Lower leg skin (tissue), 4 donors: ENCODE measurements at places on chromosomes 4 and X.

GRCh38 chrX:66408507-66408906 lies 230.4 kb downstream of the EDA2R start:
- no peak for DNase-seq

DNA sequence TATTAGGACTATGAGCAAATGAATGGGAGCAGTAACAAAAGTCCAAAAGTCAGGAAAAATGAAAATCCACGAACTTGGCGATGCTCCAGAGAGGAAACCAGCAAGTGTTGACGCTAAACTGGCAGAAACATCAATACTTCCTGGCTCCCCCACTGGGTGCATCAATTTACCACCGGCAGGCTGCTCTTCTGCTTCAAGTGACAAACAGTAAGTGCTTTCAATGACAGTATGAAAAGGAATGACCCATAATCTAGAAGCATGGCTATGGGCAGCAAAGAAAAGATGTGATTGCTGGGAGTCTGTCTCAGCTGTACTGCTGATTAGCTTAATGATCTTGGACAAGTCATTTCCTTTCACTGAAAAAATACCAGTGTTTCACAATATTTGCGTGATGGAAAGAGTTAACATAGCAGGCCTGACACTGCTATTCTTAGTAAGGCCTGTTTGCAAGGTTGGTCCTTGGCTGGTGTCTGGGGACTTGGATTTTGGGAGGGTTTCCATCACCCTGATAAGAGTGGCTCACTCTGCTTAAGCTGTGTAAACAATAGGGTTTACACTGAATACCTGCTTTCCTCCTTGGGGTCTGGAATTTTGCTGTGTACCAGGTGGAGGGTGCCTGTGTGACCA lies 8.7 kb downstream of the ATP11C start:
- DNase-seq = no peak

DNA sequence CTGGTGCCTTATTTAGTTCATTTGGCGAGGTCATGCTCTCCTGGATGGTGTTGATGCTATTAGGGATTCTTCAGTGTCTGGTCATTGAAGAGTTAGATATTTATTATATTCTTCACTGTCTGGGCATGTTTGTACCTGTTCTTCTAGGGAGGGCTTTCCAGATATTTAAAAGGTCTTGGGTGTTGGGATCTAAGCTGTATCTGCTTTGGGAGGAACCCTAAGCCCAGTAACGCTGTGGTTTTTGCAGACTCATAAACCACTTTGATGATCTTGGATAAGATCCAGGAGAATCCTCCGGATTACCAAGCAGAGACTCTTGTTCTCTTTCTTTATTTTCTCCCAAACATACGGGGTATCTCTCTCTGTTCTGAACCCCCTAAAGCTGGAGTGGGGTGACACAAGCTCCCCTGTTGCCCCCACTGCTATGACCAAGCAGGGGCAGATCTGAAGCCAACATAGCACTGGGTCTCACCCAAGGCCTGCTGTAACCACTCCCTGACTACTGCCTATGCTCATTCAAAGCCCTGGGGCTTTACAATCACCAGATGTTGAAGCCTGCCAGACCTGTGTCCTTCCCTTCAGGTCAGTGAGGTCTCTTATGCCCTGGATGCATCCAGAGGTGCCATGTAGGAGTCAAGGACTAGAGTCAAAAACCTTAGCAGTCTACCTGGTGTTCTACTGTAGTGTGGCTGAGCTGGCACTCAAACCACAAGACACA lies 187.6 kb downstream of the GUCY2F start:
- DNase-seq = no peak

- DNase-seq = no peak
Observed at GRCh38 chr4:168734703-168735678, 238.1 kb downstream of the PALLD start.

- no peak for DNase-seq
Observed at GRCh38 chr4:112146502-112146813, 1.2 kb downstream of the FAM241A start.

GRCh38 chrX:10935501-10935900 lies 175.6 kb upstream of the HCCS start:
- DNase-seq = no peak

GRCh38 chr4:56463711-56464110 lies 3.7 kb upstream of the SRP72 start:
- no peak for DNase-seq

GRCh38 chr4:72888331-72888730 lies 181.2 kb downstream of the COX18 start:
- no peak for DNase-seq

- peak; percentile 21 for DNase-seq
Observed at GRCh38 chr4:14165222-14165920, 537.8 kb upstream of the BOD1L1 start.

- no peak for DNase-seq
Observed at GRCh38 chr4:41160012-41160789, 54.1 kb downstream of the APBB2 start.

DNA sequence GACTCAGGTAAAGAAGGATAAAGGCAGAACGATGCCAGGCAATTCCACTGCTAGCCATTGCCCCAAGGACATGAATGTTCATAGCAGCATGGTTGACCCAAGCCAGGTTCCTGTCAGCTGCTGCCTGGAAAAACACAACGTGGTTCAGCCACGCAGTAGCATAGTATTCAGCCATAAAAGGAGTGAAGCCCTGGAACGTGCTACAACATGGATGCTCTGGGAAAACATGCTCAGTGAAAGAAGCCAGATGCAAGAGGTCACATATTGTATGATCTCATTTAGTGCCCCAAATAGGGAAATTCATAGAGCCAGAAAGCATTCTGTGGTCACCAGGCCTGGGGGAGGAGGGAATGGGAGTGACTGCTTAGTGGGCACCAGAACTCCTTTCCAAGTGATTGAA lies 129.8 kb downstream of the GPR143 start:
- no peak for DNase-seq

DNA sequence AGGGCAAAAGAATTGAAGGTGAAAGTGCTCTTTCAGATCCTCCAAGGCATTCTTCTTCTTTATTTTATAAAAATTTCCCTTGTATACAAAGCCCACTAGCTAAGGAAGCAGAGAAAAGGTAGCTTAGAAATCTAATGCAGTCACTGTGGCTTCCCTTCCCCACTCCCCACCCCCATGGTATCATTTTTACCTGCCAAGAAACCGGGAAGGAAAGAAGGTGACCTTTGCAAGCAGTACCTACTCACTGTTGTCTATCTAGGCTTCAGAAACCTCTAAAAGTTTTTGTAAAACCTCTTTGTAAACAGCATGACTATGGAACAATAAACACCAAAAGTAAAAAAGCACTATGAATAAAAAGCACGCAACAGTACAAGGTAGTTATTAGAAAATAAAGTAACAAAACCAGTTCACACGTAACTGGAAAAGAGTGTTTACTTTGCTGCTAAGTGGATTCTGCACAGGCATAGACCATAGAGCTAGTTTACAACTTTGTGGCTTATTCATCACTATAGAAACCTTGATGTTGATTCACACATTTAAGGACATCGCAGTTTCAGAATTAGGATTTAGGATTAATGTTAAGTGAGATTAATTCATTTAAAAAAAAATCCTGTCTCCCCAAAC lies 109.6 kb upstream of the FTHL17 start:
- DNase-seq = no peak

- no peak for DNase-seq
Observed at GRCh38 chr4:126969360-126970235, 663.2 kb upstream of the INTU start.

DNA sequence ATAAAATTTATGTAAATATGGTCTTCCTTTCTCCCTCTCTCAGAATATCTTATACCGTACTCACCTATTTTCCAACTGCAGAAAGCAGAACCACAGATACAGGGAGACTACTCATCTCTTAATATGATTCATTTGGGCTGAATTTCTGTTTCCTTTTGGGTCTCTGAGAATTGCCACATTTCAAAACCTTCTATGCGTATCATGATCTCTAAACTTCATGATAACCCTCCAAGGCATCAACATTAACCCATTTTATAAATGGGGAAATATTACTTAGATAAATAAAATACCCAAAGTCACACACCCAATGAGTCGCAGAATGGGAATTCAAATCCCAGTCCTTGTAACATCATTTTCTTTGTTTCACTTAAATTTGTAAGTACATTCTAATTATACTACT lies 16.6 kb upstream of the PRDM8 start:
- no peak for DNase-seq

- DNase-seq = no peak
Observed at GRCh38 chr4:26931966-26932365, 71.3 kb downstream of the STIM2 start.

GRCh38 chr4:73086095-73086868 lies 16.8 kb upstream of the COX18 start:
- no peak for DNase-seq

DNA sequence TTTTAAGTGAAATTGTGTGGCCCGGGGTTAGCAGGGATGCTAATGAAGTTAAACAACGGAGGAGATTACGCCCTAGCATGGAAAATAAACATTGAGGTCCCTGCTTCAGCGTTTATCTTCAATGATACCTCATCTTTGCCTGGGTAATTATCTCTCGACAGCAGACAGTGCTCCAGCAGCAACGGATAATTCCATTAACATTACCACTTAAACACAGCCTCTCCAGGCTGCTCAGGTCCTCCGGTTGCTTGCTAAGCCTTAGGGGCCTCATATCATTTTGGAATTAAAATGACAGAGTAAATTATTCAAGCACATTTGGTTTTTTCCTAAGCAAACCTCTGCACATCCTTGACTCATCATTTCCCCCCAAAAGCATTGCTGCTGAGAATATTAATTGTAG lies 281.5 kb upstream of the KLF3 start:
- DNase-seq = no peak

DNA sequence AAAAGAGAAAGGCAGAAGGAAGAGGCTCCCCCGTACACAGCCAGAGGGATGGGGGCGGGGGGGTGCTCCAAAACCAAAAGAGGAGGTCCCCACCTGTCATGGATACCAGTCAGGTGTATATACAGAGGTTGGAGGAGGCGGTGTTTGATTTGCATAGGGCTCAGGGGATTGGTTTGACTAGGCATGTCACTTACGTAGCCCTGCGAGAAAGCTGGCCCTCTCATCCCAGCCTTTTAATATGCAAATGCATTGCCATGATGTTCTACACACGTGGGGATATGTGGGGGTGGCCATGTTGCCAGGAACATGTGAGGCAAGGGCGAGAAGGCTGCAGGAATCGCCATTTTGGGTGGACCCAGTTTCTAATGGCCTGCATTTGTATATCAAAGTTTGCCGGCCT lies 38.6 kb downstream of the TMEM150C start:
- DNase-seq = no peak

GRCh38 chr4:47415719-47416118 lies 47.8 kb downstream of the COMMD8 start:
- DNase-seq = no peak

- DNase-seq = no peak
Observed at GRCh38 chrX:121562616-121563015, 515.2 kb downstream of the GLUD2 start.

DNA sequence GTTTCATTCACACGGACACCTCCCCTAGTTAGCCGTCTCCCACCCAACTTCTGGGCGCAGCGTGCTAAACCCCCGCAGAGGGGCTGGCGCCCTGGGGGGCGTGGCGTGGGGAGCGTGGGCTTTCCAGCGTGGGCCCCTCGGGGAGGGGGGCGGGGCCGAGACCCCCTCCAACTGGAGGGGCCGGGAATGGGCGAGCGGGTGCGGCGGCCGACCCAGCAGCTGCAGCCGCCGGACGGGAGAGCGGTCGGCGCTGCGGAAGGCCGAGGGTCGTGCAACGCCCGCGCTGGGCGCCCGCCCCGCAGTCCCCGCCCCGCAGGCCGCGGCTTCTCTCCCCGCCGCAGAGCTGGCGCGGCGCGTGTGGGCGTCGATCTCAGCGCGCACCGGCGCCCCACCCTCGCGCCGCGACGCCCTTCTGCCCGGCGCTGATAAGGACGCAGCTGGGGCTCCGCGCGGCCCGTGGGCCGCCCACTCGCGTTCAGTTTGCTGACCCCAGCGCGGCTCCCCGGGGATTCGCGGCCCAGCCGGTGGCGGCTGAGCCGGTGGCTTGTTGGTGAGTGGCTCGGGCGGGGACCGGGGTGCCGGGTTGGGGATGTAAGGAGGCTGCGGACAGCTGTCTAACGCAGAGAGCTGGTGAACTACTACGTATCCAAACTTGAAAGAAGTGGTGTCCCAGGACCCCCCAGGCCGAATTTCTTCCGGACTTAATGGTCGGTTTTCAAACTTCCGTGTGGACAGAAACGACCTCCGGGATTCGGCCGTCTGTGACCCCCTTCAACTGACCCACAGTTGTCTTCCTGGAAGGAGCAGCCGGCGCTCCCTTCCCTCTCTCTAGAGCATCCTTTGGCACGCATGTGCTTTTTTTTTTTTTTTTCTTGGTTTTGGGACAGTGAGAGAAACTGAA lies 1.5 kb downstream of the FHDC1 start:
- DNase-seq = no peak

DNA sequence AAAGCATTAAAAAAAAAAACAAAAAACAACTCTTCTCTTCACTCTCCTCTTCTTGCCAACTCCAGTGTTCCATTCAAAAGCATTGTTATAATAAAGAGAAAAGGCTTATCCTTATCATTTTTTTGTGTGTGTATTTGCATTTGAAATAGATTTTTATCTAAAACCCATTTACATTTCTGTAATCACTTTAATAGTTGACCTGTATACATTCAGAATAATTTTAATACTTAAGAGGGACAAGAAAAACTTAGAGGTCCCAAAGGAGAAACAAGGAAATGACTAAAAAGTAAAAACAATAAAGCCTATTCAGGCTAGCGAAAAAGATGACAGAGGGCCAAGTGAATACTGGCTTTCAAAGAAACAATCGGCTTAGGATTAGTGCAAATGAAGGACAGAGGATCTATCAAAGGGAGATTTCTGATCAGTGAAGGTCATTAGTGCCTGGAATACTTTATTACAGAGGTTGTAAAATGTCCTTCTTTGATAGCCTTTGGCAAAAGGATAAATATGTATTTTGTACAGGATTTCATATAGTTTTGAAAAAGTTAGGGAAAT lies 808.3 kb downstream of the RPA4 start:
- DNase-seq = no peak

- DNase-seq = peak; percentile 14
Observed at GRCh38 chrX:109270580-109271484, 211.1 kb downstream of the GUCY2F start.
